GM19239 (cell line): ENCODE measurements at places on chromosomes 6 and 20.

DNA sequence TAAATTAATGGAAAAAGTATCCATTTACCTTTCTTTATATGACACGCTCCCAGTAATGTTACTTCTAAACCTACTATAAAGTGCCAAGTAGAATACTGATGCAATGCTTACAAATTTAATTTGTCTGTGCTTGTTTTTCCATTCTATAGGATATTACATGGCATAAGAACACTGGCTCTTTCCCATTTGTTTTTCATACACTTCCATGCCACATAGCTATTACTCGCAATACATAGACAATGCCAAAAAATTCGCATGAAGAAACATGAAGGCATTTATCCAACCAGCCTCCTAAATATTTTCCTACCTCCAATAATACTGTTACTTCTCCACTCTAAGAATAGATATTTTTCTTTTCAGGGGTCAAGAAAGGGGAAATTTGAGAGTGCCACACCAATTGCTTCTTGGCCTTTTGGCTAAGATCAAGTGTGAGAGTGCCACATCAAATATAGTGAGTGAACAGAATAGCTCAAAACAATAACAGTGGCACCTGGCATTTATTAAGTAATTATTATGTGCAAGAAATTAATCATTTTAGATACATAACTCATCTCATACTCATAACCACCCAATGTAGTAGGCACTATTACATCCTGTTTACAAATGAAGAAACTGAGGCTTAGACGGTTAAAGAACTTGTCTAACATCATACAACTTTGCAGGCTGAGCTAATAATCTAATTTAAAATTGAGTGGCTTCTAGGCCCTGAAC is 845 bp upstream of the DST start:
- DNase-seq = no peak

DNA sequence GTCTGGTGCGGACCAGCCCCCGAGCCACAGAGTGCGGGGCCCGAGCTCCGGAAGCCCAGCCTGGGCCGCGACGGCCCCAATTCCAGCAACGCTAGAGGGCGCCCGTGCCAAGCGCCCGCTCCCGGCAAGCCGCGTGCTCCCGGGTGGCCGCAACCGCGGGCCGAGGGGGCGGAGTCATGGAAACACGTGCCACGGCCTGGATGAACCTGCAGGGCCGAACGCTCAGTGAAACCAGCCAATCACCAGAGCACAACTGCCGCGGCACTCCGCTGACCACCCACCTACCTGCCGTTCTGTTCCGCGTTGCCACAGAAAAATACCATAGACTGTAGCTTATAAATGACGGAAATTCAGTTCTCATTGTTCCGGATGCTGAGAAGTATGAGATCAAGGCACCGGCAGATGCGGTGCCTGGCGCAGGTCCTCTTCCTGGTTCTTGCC is 85.7 kb upstream of the FOXC1 start:
- peak; percentile 40 for DNase-seq

DNA sequence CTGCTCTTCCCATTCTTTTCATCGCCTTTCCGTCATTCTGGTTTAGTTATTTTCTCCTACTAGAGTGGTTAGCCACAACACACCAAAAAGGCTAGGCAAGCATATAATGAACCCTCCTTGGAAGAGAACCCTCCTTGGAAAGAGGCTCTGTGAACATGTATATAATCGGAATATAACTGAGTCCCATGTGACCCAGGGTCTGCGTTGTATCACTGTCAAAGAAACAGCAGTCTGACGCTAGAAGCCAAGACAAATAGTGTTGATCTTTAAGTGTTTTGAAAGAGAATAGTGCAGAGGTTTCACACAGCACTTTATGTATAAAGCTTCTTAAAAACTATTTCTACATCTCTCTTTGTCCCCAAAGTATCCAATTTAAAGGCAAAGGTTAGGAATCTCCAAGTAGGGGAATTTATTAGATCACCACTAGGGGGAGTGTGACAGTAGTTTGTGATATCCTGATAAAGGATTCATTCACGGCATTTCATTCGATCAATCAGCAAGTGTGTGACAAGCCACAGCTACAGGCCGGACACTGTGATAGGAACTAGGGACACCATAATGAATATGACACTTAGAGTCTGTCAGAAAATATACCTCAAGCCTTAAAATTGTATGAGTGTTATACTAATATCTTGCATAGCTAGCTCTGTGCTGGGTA is 395.3 kb downstream of the CD109 start:
- peak; percentile 17 for DNase-seq

- no peak for DNase-seq
Measured at GRCh38 chr20:10893321-10893720, 219.5 kb upstream of the JAG1 start.

DNA sequence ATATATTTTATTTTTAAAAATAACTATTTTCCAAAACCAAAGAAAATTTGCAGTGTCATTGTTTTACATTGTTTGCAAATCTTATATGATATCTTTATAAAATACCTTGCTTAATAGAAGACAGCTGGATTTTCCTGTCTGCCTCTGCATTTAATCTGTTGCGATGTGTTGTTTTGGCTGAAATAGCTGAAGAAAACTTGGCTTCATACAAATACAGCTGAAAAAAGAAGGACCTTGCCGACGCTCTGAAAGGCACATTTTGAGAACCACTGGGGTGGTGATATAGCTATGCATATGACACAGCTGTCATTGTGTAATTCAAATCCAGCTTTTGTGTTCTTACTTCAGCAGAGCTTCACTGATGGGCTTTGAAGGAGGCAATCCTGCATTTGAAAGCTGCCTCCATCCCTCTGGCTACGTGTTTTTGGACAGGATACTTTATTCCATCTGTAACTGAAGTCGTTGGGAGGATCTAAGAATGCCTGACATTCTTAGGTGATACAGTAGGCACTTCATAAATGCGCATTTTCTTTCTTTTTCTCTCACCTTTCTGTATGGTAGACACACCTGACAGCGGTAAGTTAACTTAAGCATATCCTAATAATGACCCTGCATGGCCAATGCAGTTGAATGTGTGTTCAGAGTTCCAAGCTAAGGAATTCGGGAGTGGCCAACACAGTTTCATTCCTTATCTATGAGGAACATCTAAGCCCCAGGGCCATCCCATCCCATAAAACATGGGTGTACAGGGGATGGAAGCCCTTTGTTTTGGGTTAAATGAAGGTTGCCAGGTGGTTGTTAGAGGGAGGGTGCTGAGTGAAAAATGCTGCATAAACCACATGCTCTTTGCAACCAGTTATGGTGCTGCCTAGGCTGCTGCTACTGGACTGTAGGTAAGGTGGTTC is 213.0 kb downstream of the TFAP2A start:
- DNase-seq = no peak

- no peak for DNase-seq
Measured at GRCh38 chr6:41687501-41688175, 47.8 kb downstream of the TFEB start.

- no peak for DNase-seq
Measured at GRCh38 chr6:11972806-11973205, 39.3 kb upstream of the HIVEP1 start.

DNA sequence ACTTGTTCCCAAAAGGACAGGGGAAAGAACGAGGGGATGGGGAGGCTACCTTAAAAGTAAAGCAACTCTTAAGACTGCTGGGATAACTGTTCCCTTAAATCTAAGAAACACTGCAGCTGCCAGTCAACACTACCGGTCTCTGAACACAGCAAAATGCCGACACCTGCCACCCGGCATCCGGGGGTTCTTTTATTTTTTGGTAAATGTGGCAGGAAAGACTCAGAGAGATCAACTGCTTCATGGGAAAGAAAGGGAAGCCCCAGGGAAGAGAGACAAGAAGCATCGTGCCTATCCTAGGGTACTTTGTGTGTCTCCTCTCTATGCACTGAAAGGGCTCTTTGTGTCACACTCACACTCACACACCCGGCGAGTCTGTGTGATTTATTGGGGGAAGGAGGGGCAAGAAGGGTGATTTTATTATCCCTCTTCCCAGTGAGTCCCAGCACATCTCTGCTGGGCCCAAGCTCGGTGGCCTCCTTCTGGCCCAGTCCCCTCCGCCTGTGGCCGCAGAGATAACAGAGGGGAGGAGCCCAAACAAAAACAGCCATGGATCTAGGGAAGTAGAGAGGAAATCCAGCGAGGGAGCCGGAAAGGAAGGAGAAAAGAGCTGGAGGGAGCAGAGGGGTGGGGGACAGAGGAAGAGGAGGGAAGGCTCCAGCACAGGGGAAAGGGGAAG is 1.4 kb downstream of the FYN start:
- DNase-seq = no peak

DNA sequence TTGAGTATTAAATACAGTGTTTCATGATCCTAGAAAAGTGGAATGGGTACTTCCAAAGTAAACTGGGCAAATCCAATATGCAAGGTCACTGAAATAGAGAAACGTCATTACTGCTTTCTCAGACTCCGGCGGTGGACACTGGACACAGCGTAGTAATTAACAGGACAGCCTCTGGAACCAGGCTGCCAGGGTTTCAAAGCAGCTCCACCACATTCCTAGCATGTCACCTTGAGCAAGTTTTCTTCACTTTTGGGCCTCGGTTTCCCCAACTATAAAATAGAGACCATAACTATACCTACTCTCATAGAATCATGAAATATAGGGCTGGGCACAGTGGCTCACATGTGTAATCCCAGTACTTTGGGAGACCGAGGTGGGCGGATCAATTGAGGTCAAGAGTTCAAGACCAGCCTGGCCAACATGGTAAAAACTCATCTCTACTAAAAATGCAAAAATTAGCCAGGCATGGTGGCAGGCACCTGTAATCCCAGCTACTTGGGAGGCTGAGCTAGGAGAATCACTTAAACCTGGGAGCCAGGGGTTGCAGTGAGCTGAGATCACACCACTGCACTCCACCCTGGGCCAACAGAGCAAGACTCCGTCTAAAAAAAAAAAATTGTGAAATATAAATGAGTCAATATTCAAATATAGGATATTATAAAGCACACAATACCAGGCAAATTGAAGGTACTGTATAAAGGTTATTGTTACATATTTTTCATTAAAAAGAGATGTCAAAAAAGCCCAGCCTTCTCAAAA is 24.9 kb downstream of the ARHGAP18 start:
- DNase-seq = no peak

- DNase-seq = no peak
Measured at GRCh38 chr6:96631248-96631647, 68.3 kb downstream of the FHL5 start.

- no peak for DNase-seq
Measured at GRCh38 chr6:53647462-53648094, 18.0 kb downstream of the KLHL31 start.

- no peak for DNase-seq
Measured at GRCh38 chr6:106086814-106087175, 659 bp downstream of the PRDM1 start.

- DNase-seq = no peak
Measured at GRCh38 chr6:52261229-52261628, 16.9 kb upstream of the IL17F start.

GRCh38 chr20:58596750-58597248 is 54.3 kb upstream of the STX16 start:
- no peak for DNase-seq

- DNase-seq = no peak
Measured at GRCh38 chr6:158042245-158042798, 60.7 kb downstream of the SYNJ2 start.

DNA sequence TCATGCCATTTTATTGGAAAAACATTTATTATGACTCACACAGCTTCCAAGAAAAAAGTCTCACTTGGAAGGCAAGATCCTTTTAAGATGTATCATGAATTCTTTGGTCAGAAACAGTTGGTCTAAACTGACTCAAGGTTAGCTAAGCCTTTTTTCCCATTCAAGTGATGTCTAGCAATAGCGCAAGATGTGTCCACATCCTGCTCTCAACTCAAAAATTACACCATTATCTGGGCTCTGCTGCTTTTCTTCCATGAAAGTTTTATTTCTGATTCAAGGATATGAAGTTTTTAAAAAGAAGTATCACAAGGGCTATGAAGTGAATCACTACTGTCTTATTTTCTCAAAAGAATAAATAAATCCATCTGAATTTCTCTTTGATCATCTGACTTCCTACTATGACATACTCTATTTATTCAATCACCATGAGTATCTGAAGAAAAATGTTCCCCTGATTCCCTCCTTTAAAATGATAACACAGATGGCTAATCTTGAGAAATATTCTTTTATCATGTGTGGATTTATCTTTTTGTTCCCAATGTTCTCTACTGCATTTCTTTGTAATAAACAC is 139.2 kb downstream of the AHI1 start:
- no peak for DNase-seq

DNA sequence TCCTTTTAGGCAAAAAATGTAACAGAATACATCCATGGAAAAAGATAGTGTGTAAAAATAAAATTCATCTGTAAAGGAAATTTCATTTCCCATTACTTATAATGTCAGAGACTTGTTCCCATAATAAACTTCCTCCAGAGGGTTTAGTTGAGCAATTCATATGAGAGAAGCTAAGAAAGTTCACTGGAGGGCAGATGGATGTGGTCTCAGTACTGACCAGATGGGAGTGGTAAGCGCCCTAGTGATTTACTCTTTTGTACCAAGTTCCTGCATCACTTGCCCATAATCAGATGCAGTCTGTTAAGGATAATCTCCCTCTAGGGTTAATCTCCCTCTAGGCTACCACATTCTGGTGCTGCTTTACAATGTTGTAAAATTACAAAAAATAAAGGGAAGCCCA is 61.7 kb downstream of the ESF1 start:
- DNase-seq = no peak

DNA sequence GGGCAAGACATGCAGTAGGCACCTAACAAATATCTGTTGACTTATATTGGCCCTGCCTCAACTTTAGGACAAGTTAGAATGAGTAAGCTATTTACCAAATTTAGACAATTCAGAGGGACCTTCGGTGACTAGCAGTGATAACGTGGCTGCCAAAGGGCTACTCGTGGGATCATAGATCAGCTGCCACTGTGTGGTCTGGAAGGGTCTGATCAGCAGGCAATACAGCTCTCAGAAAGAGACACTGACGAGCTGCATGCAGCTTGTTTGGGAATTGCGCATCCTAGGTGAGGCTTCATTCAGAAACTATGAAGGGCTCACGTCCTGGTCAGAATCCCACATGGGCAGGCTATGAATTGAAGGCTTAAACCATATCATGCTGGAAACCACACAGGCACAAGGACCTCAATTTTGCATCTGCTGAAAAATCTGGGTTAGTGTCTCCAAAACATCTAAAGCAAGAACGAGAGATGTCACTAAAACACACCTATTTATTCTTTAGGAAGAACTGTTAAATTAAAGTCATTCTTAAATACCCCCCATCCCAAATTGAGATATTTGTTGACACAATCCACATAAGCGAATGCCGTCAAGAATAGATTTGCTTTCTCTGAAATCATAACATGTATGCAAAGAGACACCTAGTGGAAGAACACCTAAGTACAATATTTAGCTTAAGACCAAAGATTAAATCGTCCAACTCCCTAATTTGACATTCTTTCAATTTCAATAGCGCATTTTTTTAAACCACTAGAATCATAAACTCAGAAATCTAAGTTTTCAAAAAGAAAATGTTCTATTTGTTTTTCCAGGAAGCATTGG is 79.6 kb downstream of the IPCEF1 start:
- DNase-seq = no peak

GRCh38 chr6:73969971-73970970 is 274.3 kb downstream of the CD109 start:
- DNase-seq = peak; percentile 9

DNA sequence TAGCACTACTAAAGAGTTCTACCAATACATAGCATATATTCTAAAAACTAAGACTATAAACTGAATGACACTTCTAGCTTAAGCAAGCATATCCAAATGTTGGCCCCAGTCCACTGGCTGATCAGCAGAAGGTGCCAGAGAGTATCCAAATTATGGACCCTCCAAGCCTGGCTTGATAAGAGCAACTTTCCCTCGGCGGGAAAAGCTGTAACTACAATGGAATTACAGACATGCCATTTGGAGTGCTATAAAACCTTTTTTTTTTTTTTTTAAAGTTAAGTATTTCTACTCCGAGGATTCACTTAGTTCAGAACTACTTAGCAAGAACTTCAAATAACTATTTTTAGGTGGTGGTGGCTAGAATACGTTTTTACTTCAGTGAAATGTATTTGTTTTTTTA is 94.6 kb downstream of the EPB41L2 start:
- no peak for DNase-seq
